ENCODE measurements at places on chromosomes 5 and 9. TPM values are rescaled to one million over a fixed set of nuclear protein-coding genes. Genes with fewer than 3 reads are reported as not detected.

DNA sequence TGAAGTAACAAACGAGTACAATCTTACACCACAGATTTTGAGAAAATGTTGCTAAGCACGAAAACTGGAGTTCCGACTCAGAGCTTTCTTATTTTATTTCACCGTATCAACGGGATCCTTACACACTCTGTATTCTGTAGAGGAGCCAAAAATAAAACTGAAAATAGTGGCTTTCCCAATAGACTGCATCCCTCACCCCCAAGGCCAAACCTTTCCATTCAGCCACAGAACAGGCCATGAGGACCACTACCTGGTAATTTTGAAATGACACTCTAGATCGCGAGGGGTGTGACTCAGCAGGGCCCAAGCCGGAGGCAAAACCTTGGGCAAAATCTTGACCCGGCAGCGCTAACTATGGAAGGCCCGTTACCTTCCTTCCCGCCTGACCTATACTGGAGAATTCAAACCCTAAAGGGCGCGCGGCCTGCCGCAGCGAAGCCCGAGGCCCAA, 432 bp downstream of the HSPA9 start:
- DNase-seq = no peak

Gene GRXCR2
- total RNA-seq = not detected

Gene SLC36A1
- 6.7 TPM for total RNA-seq

DNA sequence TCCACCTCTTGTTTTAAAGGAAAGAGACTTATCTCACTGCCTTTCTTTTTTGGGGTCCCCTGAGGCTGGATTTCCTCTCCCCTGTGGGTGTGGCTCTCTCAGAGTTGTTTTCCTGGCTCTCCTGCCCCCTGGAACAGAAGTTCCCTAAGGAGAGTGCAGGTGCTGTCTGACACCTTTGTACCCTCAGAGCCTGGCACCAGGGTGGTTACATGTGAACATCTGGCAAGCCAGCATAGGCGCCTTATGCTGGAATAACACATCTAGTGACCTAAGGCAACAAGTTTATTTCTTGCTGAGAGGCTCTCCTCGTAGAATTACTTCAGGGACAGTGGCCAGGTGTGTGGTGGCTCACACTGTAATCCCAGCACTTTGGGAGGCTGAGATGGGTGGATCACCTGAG, 172.9 kb upstream of the PTCH1 start:
- DNase-seq = no peak

- no peak for DNase-seq
Measured at GRCh38 chr9:107316795-107317661, 33.9 kb downstream of the RAD23B start.

Gene SAXO1
- 0.21 TPM for total RNA-seq

Gene PPP3R2
- total RNA-seq = not detected

DNA sequence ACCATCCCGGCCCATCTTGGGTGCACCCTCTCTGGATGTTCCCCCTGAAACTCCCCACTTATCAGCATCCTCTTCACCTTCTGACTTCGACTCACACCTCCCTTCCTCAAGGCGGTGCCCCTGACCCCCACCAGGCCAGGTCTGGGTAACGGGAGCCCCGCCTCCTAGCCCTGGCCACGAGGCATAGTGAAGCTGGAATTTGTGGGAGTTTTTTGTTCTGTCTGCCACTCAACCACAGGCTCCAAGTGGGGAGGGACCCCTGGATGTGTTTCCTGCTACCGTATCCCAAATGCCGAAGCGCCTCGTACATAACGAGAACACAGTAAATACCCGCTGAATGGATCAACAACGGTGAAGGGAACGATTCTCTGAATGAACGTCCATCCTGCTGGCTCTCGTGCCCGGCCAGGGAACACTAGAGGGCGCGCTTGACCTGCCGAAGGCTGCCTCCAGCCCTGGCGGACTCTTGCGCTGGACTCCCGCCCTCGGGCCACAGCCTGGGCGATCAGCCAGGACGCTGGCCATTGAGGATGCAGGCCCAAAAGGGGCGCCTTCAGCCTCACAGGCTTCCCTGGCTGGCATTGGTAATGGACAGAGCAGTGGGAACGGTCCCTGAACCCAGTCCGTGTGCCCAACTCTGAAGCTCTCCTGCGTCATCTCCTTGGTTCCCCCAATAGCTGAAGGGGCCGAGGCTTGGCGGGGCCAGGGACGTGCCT, 47.3 kb upstream of the PHYKPL start:
- peak; percentile 98 for DNase-seq

Gene TRIM14
- total RNA-seq = 3.7 TPM

DNA sequence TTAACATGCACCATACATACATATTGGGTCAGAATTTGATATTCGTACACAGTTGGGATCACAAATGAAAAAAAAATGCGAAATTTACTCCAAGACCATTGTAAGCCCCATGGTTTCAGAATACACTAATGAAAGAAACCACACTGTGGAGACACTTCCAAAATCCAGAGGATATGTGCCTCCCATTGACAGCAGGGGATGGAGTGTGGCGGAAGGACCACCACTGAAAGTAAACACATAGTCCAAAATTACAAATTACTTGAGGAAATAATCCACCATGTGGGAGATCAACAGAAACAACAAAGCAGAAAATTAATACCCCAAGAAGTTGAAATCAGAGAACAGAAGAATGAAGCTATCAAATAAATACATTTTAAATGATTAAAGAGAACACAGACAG, 291.6 kb upstream of the PAPPA start:
- DNase-seq = no peak

Gene LEAP2
- total RNA-seq = 0.94 TPM

Gene TMEM167A
- 76.5 TPM for total RNA-seq

Gene GMCL2
- total RNA-seq = not detected

DNA sequence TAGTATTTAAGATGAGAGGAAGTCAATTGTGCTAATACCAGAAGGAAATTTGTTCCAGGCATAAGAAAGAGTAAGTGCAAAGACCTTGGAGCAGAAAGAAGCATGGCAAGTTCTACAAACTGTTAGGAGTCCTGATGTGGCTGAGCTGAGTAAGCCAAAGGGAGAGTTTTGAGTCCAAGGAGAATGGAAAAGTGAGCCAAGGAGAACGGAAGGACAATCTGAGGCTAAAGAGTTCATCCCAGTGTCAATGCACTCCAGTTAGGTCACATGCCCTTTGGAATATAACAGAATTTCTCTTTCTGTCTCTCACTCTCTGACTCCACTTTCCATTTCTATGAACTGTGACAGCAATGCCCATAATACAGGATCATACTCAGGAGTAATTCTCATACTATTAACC, 224.7 kb downstream of the CAAP1 start:
- no peak for DNase-seq

GRCh38 chr5:6195711-6196358, 182.5 kb downstream of the MED10 start:
- no peak for DNase-seq

Gene SPACA9
- total RNA-seq = 0.67 TPM

Gene GZMA
- not detected for total RNA-seq

GRCh38 chr9:92455217-92455616, 27.1 kb downstream of the ASPN start:
- DNase-seq = peak; percentile 40

Gene NRARP
- 34.8 TPM for total RNA-seq

Gene RHOBTB3
- 23.0 TPM for total RNA-seq

DNA sequence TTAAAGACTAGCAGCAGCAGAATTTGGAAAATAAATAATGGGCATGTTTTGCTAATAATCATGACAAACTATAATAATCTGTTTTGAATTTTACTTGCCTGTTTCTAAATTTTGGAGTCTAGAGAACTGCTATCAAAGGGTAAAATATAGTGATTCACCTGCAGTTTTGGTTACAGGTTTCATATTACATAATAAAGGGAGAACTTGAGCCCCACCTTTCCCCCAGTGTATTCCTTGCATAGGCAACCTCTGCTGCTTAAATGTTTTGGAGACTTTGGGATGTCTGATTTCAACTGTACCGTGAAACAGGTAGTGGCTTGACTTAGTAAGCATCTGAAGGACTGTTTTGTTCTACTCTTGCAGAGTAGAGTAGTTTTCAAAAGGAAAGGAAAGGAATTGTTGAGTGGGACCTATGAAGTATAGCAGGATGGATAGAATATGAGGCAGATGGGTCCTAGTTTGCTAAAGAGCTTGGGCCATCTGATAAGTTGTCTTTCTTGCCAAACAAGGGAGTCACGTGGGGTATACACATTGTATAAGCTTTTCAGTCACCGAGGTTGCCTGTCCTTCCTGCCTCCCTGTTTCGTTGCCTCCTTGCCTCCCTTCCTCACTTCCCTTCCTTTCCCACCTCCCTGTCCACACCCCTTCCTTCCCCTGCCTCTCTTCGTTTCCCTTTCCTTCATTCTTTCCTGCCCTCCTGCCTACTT, 19.1 kb downstream of the CREBRF start:
- DNase-seq = no peak

Gene FGF10
- 2.1 TPM for total RNA-seq

DNA sequence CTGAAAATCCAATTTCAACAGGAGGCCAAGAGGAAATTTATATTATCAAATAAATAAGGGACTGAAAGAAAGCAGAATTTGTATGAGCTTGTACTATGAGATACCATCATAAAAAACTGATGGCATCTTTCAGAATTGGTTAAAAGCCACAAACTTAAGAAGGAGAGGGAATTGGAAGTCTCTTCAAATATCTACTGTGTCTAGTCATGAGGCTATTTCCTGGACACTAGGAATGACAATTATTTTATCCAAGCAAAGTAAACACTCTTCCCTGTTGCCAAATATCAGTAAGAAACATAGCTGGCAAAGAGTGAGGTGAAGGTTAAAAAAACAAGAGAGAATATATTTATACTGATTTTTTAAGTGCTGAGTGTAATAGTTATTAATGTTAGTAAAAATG, 101.5 kb upstream of the ARRDC3 start:
- DNase-seq = no peak

Gene GABBR2
- total RNA-seq = 0.66 TPM
